ENCODE measurements at places on chromosomes 7 and 10.

DNA sequence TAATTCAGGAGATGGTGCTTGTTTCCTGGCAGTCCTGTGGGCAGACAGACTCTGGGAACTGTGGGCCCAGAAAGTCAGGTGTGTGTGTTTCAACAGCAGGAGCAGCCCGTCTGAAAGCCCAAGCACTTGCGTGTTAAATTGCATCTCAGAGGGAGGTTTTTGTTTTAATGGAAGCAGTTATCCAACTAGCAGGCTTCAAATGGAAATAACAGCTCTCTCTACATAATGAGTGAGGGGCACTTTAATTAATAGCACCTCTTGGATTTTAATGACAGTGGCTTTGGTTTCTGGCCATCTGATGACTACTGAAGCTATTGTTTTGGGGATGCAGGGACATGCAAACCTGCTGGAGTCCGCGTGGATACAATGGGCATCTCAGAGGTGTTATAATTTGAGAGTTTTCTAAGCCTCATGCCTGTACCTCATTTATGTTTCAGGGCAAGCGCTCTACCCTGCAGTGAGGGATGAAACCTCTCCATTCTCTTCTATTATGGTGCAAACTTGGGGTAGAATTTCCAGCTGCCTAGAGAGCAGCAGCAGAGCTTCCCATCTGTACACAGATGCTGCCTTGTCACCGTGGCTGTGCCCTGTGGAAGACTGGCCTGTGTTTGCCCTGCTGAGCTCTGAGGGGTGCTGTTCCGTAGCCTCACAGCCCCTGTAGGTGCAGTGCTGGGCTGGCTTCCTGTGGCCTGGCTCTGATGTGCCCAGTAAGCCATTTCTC lies 206.6 kb upstream of the GPR26 start:
- DNase-seq: no peak

GRCh38 chr10:132396494-132397035 lies 435 bp upstream of the PWWP2B start:
- no peak for DNase-seq

DNA sequence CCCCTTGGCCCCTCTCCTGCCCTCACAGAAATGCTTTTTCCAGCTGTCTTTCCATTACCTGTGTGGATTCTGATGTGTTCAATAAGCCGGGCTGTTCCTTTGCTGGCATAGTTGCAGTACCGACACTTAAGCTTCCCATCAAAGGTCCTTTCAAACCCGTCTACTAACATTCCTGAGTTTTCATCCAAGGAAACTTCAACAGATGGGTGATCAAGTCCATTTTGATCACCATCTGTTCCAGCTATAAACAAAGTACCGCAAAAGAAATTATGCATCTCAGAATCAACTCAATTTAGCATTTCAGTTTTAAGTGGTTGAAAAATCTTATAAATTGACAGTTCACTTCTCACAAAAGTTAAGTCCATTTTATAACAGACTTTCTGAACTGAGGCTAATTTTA lies 12.7 kb downstream of the IKZF5 start:
- no peak for DNase-seq

GRCh38 chr7:50943482-50943881 lies 160.8 kb upstream of the GRB10 start:
- DNase-seq: no peak

- DNase-seq: no peak
These were observed 1035.5 kb downstream of the LRMDA start for GRCh38 chr10:76466836-76467503.

- no peak for DNase-seq
These were observed 83.9 kb downstream of the SEC23IP start for GRCh38 chr10:119976421-119976820.

GRCh38 chr10:8036506-8037198 lies 17.8 kb upstream of the GATA3 start:
- no peak for DNase-seq

- no peak for DNase-seq
These were observed 301.1 kb upstream of the LYZL1 start for GRCh38 chr10:28987555-28988320.

- no peak for DNase-seq
These were observed 181.2 kb upstream of the ITGB1 start for GRCh38 chr10:33139181-33139646.

DNA sequence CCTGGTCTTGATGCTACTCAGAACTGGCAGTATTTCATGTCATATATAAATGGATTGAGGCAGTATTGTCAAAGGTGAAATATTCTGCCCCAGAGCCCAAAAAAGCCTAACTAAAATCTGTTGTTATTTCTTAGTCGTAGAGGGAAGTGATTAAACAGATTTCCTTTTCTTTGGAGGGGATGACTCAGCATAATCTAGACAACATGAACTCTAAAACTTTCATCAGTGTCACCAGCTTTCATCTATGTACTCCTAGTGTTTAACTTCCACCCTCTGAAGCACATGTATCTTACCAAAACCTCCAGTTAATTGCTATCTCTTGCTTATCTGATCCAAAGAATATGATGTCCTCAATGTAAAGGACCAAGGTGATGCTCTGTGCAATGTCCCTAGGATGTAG lies 97.1 kb upstream of the ARID5B start:
- no peak for DNase-seq

- no peak for DNase-seq
These were observed 227.2 kb downstream of the CCDC3 start for GRCh38 chr10:12774204-12774894.

- DNase-seq: no peak
These were observed 466.7 kb downstream of the TYW1 start for GRCh38 chr7:67463316-67463715.

GRCh38 chr7:71424166-71425035 lies 292.5 kb downstream of the GALNT17 start:
- no peak for DNase-seq

- no peak for DNase-seq
These were observed 186.8 kb downstream of the MACC1 start for GRCh38 chr7:20030417-20030816.

DNA sequence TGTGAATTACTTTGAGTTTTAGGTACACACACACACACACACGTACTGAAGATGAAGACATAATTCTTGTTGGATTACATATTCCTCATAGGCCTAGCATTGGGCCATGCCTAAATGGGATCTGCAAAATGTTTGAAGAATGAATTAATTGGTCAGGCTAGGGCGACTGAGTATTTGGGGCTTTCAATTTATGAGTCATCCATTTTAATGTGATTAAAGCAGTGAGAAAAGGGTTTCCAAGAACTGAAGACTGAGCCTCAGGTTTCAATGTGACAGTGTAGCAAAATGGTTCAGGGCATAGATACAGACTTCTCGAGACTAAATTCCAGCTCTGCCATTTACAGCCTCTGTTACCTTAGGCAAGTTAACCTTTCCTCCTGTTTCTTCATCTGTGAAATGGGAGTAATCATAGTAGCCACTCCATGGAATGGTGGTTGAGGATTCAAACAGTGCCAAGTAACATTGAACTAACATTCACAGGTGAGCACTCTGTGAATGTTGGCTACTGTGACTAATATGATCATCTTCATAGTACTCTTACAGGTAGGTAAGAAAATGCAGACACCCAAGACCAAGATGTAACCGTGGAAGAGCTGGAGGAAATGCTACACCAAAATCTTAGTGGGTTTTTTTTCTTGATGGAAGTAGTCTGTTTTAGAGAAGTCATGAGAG lies 7.6 kb downstream of the BPGM start:
- DNase-seq: no peak

GRCh38 chr7:20798081-20798693 lies 11.5 kb upstream of the SP8 start:
- DNase-seq: peak; percentile 69

DNA sequence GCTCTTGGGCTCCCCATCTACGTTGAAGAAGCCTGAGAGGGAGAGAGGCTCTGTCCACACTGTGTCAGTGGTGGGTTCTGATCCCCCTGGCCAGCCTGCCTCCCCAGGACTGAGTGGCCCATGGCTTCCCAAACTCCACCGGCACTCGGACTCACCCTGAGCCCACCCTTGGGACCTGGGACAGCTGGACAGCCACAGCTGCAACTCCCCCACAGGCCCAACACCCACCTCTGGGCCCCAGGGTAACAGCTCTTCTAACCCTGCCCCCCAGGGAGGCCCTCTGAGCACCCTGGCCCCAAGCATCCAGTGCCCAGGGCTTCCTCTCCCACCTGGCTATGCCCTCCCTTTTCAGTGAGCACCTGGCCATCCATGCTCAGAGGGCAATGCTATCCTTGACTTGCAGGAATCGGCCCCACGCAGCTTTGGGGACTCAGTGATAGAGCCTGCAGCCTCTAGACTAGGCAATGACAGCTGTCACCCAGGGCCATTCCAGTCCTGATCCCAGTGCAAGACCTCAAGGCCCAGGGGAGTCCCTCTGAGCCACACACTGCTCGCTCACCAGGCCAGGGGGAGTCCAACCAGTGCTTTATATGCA lies 17.9 kb downstream of the OGDHL start:
- DNase-seq: no peak

- DNase-seq: no peak
These were observed 29.5 kb upstream of the PFKFB3 start for GRCh38 chr10:6173203-6173602.

DNA sequence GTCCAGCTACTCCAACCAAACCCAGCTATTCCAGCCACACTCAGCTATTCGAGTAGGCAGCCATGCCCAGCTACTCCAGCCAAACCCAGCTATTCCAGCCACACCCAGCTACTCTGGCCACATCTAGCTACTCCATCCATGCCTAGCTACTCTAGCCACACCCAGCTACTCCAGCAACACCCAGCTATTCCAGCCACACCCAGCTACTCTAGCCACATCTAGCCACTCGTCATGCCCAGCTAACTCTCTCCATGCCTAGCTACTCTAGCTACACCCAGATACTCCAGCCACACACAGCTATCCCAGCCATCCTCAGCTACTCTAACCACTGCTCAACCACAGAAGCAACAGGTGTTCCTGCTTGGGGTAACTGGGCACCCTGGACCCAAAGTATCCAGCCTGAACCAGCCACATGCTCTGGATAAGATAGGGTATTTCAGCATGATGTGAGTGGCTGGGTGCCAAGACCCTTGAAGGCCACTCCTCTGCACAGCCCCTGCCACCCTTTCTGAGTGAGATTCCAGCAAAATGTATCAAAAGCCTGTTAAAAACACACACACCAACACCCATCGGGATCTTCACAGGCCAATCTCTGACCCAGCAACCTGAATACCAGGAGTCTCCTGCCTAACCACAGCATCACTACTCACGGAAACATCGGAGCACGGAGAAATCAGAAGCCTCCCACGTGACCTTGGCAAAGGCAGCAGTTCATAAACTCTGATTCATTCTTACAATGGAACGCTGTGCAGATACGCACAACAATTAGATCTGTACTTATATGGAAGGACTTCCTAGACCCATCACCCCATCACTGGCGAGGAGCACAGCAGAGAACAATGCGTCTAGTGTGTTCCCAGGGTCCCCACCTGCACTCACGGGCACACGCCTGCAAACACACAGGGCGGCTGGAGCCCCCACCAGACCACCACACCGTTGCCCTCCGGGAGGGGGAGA lies 51.8 kb upstream of the DNAAF5 start:
- DNase-seq: no peak

DNA sequence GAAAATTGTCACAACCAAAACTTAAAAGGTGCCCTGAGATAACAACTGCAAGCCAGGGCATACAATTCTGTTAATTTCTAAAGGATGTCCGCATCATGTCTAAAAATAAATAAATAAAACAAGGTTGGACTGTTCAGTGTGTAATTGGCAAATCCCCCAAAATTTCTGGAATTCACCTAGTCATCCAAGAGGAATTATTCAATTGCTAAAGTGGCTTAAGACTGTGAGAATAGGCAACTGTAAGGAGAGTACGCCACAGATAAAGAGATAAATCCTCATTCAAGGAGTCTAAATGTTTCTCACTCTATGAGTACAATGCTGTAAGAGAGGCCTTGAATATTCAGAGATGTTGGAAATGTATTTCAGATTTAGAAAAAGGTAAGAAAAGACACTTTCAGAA lies 37.2 kb downstream of the PIK3AP1 start:
- DNase-seq: no peak

DNA sequence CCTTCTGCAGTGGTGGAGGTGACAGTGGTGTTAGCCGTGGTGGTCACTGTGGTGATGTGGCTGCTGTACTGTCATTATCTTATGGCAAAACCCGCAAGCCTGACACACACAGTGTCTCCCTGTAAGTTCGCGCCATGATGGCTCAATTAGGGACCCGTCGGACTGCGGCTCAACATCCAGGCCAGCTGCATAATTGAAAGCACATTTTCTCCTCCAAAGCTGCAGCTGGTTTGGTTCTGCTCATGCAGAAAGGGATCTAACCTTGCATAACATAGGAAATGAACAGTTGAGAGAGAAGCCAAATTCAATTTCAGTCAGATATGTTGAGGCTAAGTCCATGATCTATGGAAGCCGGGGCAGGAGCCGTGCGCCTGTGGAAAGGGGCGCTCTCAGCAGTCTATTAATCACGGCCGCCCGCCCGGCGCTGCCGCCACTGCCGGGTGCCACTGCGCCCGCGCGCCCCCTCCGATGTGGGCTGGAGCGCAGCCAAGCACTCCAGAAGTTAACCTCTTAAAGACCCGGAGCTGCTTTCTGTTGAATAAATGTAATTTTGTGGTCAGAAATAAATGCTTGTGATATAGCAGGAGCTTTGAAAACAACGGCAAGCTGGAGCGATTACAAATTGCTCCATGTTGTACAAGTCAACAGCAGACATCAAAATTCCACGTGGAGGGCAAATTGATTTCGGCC lies 227.7 kb downstream of the CUX1 start:
- no peak for DNase-seq

DNA sequence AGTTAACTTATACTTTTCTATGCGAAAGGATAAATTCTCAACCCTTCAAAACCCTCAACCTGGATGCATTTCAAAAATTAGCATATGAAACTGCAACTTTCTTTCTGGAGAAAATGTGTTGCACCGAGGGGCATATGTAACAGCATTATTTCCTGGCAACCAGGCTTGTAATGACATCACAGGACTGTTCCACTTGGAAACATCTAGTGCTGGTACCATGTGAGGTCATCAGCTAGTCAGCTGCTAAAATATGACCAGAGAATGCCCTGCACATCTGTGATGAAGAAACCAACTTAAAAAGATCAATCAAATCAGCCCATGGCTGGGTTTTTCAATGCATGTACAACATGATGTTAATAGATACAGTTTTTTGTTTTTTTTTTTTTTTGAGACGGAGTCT lies 40.0 kb downstream of the FGFR2 start:
- no peak for DNase-seq

DNA sequence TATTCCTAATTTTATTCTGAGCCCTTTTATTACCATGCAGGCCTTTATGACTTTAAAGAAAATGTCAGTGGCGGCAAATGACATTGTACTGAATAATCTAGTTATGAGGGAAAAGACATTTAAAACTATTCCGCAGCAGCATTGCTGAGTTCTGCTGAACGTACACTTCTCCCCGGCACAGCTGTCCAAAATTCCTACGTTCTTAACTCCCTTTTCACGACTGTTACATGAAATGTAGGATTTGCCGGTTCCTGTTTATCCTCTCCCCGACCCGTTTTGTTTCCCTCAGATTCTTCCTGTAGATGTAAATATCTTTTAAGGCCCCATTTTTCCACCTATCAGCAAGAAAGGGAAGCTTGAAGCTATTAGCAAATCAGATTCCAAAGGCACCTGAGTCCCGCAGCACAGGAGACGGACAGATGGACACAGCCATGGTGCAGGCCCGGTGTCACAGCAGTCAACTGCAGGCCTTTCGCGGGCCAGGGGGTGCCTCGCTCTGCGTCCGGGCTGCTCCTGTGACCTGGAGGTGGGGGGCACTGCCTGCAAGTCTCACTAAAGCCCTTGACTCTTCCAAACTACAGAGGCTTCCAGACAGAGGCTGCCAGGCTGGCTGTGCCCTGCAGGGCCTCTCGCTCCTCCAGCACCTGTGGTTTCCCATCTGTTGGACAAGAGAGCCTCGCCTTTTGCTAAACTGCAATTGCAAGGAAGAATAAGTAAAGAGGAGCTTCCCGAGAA lies 485.0 kb upstream of the MGMT start:
- DNase-seq: no peak

- DNase-seq: no peak
These were observed 45.1 kb upstream of the GSAP start for GRCh38 chr7:77461246-77461645.
